ENCODE measurements at places on chromosomes 1 and 21. TPM values are rescaled to one million over a fixed set of nuclear protein-coding genes. Genes with fewer than 3 reads are reported as not detected.
A peak's percentile ranks its signal among the peaks of the same experiment; 100 is the strongest.

GRCh38 chr1:43686801-43687200, 20.5 kb upstream of the ST3GAL3 start:
- DNase-seq, result no peak

- DNase-seq, result no peak
Measured at GRCh38 chr1:235974616-235975015, 90.3 kb downstream of the NID1 start.

The LCE2B gene
- total RNA-seq, result not detected

GRCh38 chr1:78630600-78630999, 10.4 kb downstream of the IFI44L start:
- no peak for DNase-seq

The MAP10 gene
- 8.2 TPM for total RNA-seq

The OLFML2B gene
- total RNA-seq, result not detected

The TAS1R1 gene
- not detected for total RNA-seq

The NHLH1 gene
- total RNA-seq, result 0.48 TPM

DNA sequence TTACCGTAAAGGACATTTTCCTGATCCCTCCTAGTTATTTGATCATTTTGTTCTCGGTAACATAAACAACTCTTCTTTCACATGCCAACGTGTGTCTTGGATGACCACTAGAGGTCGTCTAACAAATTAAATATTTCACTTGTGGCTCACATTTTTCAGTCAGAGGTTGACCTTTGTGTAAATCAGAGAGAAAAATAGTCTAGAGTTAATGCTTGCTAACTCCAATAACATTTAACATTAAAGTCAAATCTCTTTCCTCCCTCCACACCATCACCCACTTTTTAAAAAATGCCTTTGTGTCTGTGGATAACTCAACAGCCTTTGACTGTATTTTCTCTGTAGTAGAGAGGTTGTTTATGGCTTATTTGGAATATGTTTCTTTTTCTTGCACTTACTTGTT, 220.5 kb upstream of the B3GALT2 start:
- peak; percentile 71 for DNase-seq

- DNase-seq, result peak; percentile 87
Measured at GRCh38 chr1:115052454-115053083, 22.9 kb downstream of the TSHB start.

- DNase-seq, result peak; percentile 77
Measured at GRCh38 chr1:200535605-200536004, 84.9 kb downstream of the KIF14 start.

GRCh38 chr21:27043377-27043776, 76.5 kb upstream of the ADAMTS5 start:
- no peak for DNase-seq

The CLCA1 gene
- total RNA-seq, result not detected

Data from Karpas-422 (cell line).